Gastrocnemius medialis (tissue), 4 donors: ENCODE measurements at places on chromosomes 5 and 9. TPM values are rescaled to one million over a fixed set of nuclear protein-coding genes. Genes with fewer than 3 reads are reported as not detected.

- DNase-seq, result no peak
Measured at GRCh38 chr5:135694906-135695305, 116.1 kb upstream of the CXCL14 start.

- no peak for DNase-seq
Measured at GRCh38 chr5:148421661-148422060, 37.9 kb downstream of the FBXO38 start.

- DNase-seq, result no peak
Measured at GRCh38 chr5:170641589-170642031, 137.8 kb downstream of the KCNIP1 start.

Gene CAPSL
- not detected for total RNA-seq

Gene GMCL2
- total RNA-seq, result not detected

Gene SPATA9
- total RNA-seq, result not detected

Gene TUBB4B
- 485 TPM for total RNA-seq
